ENCODE measurements at places on chromosomes 1 and 21. TPM values are rescaled to one million over a fixed set of nuclear protein-coding genes. Genes with fewer than 3 reads are reported as not detected.
A peak's percentile ranks its signal among the peaks of the same experiment; 100 is the strongest.

GRCh38 chr1:96971849-96972602 is 250.4 kb downstream of the PTBP2 start:
- no peak for DNase-seq

The KCNK1 gene
- total RNA-seq, result 29.7 TPM

The TSPEAR gene
- total RNA-seq, result 2.7 TPM

DNA sequence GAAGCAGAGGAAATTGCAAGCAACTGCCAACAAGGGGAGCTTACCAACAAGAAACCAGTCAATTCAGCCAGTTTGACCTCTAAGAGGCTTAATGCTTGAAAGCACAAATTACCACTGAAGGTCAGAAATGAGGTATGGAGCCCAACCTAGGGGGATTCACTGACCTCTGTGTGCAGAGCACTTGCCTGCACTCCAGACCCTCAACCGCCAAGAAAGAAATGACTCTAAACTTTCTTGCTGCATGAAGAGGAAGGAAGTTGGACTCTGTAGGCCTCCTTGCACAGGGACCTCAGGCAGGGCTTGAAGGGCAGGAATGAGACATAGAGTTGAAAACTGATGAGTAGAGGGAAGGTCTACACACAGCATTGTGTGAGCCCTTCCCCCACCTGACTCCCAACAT is 10.0 kb downstream of the ARMH1 start:
- DNase-seq, result no peak

The HAO2 gene
- total RNA-seq, result not detected

The LRRC38 gene
- 0.15 TPM for total RNA-seq

DNA sequence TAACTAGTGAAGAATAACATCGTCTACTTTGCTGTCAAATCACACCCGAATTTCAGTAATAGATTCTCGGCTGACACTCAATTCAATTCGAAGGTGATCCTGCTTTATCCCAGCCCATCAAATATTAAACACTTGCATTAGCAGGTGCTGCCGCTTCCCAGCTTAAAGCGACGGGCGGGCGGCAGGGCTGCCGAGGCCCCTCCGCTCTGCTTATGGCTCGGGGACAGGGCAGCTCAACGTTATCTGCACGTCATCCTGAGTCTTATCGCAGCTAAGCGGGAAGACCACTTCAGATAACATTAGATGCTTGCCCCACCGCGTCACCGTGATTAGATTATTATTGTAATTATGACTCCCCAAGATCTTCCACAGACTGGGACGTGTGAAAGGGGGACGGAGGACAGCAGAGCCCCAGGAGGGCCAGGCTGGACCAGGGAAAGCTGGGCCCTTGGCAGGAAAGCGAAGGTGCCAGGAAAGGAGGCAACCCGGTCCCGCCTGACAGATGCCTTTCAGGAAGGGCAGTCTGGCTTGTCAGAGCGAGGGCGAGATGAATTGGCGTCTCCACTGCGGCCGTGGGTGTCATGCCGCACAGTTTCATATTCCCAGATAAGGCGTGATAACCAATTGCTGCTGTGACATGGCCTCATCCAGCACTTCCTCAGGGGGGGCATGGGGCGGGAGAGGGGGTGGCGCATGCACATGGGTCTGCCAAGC is 37.0 kb downstream of the DMAP1 start:
- peak; percentile 69 for DNase-seq

DNA sequence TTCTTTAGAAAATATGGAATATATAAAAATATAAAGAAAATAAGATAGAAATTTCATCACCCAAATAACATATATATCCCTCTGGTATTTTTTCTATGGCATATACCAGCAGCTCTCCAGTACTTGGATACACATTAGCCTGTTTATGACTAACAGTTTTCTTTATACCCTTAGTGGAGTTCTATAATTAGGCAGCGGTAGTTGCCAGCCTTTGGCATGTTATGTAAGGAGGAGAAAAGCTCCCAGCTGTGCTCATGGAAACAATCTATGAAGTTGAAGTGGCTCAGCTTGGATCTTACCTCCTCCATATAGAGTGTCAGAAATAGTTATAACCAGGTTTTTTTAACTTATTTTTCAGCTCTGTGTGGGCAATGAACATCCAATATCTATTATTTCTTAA is 1636.8 kb downstream of the AMY1C start:
- DNase-seq, result no peak

The FALEC gene
- not detected for total RNA-seq

GRCh38 chr1:66933887-66934700 is 9.3 kb downstream of the MIER1 start:
- DNase-seq, result no peak

- peak; percentile 37 for DNase-seq
Measured at GRCh38 chr1:202086579-202087350, 36.0 kb upstream of the GPR37L1 start.

The EXTL1 gene
- 15.8 TPM for total RNA-seq

The ZMPSTE24 gene
- total RNA-seq, result 33.5 TPM

The HHAT gene
- total RNA-seq, result 1.9 TPM

- DNase-seq, result no peak
Measured at GRCh38 chr1:218323568-218324225, 21.4 kb upstream of the TGFB2 start.

GRCh38 chr1:51283979-51284378 is 46.4 kb downstream of the TTC39A start:
- DNase-seq, result no peak

All from left ventricle myocardium superior (tissue), 1 donor.